Activated T-cell treated with anti-CD3 and anti-CD28 coated beads for 4 hours (primary cell): ENCODE measurements at places on chromosomes 16 and 17.

DNA sequence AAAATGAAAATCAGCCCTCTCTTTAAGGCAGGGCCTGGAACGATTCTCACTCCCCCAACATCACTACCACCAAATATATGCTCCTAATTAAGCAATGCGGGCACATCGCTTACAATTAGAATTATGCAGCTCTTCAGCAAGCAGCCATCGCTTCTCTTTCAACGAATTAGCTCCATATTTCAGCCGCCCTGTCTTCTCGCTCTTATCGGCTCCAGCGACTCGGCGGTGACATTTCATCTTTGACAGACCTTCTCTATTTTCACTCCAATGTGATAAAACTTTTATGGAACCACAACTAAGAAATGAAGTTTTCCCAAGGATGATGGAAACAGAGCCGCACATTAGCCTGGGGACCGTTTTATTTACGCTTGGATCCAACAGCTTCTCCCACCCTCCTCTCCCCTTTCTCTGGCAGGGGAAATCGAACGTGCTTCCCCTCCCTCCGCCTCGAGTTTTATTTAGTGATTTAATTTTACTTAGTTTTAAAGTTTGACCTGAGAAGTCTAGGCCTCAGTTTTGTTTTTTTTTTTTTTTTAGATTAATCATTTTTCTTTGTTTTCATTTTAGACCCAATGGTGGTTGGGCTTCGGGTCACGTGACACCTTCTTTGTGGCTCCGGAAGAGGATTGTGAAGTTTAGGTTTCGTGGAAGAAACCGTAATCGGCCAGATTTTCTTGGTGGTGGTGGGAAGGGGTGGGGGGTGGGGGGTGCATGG, 3.1 kb upstream of the HOXB2 start:
- no peak for DNase-seq

- DNase-seq = no peak
Measured at GRCh38 chr16:19746561-19746960, 28.5 kb downstream of the IQCK start.

DNA sequence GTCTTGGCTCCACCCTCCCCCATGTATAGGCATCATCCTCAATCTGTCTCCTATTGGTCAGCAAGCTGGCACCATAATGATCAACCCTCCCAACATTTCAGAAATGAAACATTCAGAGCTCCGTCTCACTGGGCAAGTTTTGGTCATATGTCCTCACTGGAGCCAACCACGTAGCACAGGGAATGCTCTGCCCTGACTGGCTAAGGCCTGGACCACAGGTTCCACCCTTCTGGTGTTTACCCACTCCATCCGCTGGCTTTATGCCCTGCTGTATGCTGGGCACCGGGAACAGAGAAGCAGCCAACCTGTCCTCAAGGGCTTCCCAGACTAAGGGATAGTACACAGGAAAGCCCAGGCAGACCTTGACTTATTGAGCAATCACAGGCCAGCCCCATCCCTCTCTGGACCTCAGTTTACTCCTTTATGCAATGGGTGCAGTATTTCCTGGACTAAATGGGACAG, 20.5 kb downstream of the MYO15A start:
- DNase-seq = no peak

- DNase-seq = no peak
Measured at GRCh38 chr17:61394630-61395408, 4.8 kb upstream of the TBX2 start.

GRCh38 chr16:8568231-8568617, 22.1 kb downstream of the TMEM114 start:
- no peak for DNase-seq

DNA sequence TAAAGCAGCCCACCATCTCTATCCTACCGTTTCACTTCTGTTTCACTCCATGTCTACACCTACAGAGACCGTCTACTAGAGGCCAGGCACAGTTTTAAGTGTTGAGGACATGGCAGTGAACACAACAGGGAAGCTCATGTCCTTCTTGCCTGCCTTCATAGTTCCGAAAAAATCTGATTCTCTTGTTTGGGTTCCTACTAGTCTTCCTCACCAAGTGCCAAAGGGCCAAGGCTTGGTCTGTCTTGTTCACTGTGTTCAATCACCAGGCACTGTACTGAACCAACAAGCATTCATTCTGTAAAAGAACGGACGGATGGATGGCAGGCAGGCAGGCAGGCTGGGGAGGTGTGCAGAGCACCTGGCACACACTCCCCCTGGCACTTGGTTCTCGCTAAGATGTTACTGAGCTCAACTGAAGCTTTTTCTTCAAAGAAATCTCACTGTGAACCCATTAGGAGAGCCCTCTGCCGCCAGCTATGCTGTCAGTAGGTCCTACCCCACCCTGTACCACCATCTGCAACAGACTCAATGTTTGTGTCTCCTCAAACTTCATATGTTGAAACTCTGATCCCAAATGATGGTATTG, 2.5 kb downstream of the DEXI start:
- no peak for DNase-seq
